Activated CD8-positive, alpha-beta T cell treated with anti-CD3 and anti-CD28 coated beads for 36 hours (primary cell): ENCODE measurements at places on chromosomes 7 and 10. TPM values are rescaled to one million over a fixed set of nuclear protein-coding genes. Genes with fewer than 3 reads are reported as not detected.
A peak's percentile ranks its signal among the peaks of the same experiment; 100 is the strongest.

GRCh38 chr7:82655965-82656364 lies 212.4 kb upstream of the CACNA2D1 start:
- DNase-seq = no peak

GRCh38 chr7:121562259-121562658 lies 166.2 kb upstream of the FAM3C start:
- DNase-seq = no peak

The POR gene
- 22.8 TPM for total RNA-seq

GRCh38 chr10:9547936-9548904 lies 1469.5 kb upstream of the CELF2 start:
- no peak for DNase-seq

The CABCOCO1 gene
- not detected for total RNA-seq

The CPA4 gene
- total RNA-seq = not detected

DNA sequence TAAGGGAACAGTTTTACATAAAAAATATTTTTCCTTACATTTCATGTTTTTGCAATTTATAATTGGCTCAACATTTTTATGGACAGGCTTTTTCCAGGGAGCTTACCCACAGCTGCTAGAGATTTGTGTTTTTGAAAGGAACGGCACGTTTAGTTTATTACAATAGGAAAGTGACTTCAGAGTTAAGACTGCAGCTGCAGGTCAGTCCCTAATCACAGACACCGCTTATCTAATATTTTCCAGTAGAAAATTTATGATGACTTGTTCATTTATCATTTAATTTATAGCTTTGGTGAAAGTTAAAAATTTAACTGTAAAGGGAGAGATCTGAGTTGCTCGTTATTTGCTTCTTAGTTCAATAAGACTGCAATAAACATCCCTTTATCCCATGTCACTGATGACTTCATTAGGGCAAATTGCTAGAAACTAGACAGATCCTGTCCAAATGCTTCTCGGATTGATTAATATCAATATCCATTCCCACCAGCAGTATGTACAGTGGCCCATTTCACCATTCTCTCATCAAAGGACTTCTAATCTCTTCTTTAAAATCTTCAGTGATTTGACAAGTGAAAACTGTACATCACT lies 97.0 kb upstream of the ODAD2 start:
- no peak for DNase-seq

The OR9A2 gene
- not detected for total RNA-seq

DNA sequence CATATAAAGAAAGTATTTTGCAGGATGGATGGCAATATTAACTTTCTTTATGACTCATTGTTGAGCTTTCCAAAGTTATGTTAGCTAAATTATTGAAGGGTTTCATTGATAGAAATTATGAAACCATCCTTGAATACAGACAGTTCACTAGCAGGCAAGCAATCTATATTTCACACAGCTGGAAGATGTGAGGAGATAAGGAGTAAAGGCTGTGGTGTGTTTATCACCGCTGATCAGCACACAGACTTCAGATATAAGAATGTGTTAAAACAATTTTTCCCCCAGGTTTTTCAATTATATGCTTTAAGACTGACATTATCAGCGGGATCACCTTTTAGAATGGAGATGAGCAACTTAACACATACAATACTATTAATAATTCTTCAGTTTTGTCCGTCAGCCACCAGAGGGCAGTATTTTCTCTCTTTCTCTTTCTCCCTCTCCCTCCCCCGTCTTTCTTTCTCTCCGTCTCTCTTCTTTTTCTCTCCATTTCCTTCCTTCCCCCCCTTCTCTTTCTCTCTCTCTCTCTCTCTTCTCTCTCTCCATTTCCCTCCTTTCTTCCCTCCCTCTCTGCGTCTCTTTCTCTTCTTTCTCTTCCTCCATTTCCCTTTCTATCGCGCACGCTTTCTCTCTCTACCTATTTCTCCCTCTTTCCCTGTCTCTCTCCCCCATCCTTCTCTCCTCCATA lies 62.9 kb upstream of the FAM171A1 start:
- DNase-seq = peak; percentile 48

DNA sequence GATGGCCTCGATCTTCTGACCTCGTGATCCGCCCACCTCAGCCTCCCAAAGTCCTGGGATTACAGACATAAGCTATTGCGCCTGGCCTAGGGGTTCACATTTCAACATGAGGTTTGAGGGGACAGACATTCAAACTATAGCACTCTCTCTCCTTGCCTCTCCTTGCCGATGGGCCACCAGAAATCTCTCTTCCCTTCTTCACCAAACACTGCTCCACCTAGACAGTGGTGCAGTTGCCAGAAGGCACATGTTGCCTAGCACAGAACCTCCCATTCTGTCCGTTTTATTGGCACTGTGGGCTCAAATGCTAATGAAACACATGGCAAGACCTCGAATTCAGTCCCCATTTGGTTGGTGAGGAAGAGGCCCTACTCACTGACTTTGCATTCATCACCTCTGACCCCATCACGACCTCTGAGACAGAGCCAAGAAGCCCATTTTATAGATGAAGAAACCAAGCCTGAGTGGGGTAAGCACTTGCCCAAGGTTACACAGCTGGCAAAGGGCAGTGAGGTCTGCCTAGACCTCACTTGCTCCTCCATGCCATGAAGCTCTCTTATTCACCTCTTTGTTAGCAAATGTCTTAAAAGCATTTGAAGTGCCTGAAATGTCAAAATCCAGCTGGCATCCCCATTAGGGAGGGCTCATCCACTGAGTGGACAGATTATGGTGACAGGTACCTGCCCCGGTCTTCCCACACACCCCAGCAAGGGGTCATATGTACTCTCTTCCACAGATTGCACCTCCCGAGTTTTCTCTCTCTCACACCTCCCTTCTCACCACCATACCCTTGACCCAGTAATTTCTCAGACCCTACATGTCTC lies 34.0 kb downstream of the GPRIN2 start:
- peak; percentile 0 for DNase-seq

DNA sequence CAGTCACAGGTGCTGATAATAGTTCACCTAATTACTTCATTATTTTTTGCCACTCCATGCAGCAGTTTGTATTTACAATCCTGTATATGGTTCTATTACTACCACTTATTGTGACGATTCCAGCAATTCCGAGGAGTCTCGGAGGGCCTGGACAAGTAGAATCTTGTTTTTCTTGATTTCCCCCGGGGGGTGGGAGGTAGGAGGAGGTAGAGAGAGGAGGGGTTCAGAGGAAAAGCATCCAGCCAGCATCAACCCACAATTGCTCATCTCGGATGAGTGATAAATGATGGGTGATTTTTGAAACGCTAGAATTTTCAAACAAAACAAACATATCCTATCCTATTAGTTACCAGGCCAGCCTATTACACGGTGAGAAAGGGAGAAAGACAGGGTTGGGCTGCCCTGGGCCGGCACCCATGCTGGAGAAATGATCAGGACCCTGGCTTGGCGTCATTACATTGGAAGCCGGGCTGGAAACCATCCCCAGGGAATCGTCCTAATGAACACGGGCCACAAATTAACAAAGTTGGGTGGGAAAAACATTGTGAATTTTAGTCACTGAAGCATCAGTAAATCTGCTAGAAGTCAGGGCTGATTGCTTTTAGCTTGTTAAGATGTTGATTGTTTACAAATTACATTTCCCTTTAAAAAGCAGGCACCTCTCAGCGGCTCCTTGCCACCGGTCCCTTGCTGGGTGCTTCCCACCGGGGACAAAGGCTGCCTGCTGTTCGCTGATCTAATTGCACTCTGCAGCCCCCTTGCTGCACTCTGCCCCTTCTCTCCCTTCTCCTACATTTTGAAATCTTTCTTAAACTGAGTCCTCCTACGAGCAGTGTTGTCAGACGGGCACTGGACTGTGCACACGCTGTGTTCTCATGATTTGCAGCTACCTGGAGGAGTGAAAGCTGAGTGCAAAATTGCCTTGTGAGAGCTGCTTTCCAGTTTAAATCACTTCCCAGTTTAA lies 95.5 kb downstream of the FAM204A start:
- no peak for DNase-seq

GRCh38 chr10:61475449-61475873 lies 22.3 kb upstream of the TMEM26 start:
- no peak for DNase-seq

The GPRIN2 gene
- total RNA-seq = not detected

DNA sequence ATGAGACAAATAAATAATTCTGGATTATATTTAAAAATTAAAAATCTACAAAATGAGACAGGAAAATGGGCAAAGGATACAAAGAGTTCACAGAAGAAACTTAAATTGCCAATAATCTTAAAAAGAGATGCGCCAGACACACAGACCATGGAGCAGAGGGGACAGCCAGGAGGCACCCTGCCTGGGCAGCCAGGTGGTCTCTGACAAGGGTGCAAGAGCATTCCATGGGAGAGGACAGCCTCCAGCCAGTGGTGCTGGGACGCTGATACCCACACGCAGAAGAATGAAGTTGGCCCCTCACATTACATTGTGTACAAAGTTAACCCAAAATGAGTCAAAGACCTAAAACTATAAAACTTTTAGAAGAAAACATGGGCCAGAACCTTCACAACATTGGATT lies 106.3 kb downstream of the NKX6-2 start:
- no peak for DNase-seq

GRCh38 chr7:100808354-100808875 lies 18.9 kb downstream of the EPHB4 start:
- DNase-seq = no peak

DNA sequence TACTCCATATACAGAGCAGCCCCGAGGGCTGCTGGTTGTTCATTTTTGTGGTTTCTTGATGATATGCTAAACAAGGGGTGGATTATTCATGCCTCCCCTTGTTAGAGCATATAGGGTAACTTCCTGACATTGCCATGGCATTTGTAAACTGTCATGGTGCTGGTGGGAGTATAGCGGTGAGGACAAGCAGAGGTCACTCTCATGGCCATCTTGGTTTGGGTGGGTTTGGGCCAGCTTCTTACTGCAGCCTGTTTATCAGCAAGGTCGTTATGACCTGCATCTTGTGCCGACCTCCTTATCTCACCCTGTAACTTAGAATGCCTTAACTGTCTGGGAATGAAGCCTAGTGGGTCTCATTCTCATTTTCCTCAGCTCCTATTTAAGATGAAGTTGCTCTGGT lies 31.3 kb downstream of the GNAT3 start:
- DNase-seq = no peak

DNA sequence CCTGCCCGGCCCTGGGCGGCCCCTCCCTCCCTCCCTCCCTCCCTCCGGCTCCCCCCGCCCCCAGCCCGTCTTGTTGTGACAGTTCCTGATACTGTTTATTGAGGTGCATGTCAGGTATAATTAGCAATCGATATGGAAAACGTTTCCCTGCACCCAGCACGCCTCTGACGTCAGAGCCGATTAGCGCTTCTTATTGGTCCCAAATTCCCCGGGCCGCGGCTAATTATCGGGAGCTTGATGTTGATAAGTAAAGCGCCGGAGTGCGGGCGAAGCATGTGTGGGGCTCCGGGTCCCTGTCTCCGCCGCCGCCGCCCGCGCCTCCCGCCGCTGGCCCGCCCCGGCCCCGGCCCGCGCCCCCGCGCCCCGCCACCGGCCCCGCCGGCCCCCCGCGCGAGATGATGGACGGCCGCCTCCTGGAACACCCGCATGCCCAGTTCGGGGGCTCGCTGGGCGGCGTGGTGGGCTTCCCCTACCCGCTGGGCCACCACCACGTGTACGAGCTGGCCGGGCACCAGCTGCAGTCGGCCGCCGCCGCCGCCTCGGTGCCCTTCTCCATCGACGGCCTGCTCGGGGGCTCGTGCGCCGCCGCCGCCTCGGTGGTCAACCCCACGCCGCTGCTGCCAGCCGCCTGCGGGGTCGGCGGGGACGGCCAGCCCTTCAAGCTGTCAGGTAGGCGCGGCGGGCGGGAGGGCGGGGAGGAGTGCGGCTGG lies at the start of gene UNCX:
UNCX (plus strand) TSS at position 250 of the 710 bp plus-strand sequence; CDS start at position 396, 146 bp downstream.
- no peak for DNase-seq

The ADCY1 gene
- total RNA-seq = 0.02 TPM

DNA sequence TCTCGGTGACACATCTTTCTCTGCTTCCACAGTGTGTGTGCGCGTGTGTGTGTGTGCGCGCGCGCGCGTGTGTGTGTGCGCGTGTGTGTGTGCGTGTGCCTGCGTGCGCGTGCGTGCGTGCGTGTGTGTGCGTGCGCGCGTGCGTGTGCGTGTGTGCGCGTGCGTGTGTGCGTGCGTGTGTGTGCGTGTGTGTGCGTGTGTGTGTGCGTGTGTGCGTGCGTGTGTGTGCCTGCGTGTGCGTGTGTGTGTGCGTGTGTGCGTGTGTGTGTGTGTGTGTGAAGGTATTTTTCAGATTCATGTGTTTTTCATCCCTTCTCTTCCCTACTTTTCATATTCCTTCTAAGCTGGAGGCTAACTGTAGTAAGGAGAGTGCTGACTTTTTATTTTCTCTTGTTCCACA lies 148.4 kb downstream of the CREB5 start:
- no peak for DNase-seq

The IL15RA gene
- total RNA-seq = 23.5 TPM

DNA sequence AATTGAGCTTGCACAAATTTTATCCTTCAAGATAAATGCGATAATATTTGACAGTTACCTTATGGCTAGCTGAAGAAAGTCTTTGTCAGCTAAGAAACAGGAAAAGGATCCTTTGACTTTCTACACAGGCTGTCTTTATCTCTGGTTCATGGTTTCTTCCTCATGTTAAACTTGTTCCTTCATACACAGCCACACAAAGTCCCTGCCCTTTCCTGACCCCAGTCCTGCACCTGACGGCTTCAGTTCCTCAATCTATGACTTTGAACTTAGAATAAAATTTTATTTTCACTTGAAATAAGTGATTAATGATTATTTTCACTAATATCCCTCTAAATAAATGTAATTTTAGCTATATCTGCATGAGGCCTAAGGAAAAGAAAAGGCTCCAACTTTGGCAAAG lies 77.8 kb upstream of the PRSS1 start:
- no peak for DNase-seq

DNA sequence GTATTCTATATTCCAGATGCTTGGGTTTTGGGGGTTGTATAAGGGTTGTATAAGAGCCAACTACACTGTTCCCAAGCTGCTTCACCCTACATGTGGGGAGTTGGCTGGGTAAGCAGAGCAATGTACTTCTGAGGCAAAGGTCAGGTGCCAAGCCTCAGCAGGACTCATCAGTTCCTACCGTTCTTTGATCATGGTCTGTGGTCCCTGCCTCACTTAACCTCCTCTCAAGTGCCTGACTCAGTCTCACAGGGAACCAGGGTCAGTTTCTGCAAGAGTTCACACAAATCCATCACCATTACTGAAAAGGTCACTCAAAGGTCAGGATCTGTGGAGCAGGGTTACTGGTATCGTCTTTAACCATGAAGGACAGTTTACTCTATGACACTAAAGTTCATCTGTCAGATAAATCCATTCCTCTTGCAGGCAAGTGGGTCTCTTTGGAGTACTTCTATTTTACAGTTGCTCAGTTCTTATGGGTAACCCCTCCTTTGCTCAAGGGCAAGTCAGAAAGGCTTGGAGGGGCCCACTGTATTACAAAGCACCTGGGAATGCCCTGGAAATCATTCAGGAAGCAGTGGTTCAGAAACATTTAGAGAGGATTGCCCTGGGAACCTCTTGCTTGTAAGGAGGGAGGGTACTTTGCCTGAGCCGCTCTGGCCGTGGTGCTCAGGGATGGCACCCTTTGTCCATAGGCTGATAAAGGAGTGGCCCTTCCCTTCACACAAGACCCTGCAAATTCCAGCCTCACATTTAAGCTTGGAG lies 184.3 kb upstream of the CDCA7L start:
- DNase-seq = no peak

- DNase-seq = peak; percentile 32
These were observed 63.3 kb upstream of the SMNDC1 start for GRCh38 chr10:110368002-110368401.
